ENCODE measurements at places on chromosomes 16 and 17.

- DNase-seq: no peak
Observed at GRCh38 chr17:82474223-82475010, 15.9 kb downstream of the NARF start.

DNA sequence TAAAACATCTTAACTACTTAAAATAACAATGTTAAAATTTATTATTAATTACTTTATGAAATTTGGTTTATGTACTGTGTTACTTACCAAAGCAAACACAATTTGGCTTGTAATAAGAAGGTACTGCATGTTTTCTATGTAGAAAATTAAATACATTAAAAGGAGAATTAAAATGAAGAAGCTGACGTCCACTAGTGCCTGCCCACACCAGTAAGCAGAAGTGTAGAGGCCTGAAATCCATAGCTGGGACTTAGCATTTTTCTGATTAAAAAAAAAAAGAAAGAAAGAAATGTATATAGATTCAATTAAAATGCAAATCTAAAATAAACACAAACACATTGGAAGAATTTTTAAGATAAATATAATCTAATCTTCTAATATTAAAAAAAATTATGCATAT, 35.8 kb upstream of the ABCA9 start:
- DNase-seq: no peak

DNA sequence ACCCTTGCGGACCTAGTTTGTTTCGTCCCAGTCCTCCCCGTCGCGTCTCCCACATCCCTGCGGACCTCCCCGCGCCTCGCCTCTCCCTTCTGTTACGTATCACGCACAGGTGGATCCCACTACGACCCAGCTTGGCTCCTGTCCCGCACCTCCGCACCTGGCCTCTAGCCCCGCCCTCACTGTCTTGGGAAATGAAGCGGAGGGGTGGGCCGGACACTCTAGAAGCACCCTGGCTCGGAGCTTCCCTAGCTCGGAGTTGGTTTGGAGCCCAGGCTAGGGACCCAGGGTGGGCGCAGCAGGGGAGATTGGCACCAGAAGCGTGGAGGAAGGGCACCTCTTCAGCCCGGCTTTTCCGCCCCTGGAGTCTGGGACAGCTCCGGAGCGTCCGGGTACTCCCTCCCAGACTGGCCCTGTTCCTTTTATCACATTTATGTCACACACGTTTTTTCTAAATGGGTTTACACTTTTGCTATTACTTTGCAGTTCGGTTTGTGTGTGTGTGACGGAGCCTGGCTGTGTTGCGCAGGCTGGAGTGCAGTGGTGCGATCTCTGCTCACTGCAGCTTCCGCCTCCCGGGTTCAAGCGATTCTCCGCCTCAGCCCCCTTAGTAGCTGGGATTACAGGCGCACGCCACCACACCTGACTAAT, 1.4 kb upstream of the CEMP1 start:
- peak; percentile 41 for DNase-seq

- DNase-seq: no peak
Observed at GRCh38 chr17:68640242-68640989, 39.2 kb upstream of the FAM20A start.

DNA sequence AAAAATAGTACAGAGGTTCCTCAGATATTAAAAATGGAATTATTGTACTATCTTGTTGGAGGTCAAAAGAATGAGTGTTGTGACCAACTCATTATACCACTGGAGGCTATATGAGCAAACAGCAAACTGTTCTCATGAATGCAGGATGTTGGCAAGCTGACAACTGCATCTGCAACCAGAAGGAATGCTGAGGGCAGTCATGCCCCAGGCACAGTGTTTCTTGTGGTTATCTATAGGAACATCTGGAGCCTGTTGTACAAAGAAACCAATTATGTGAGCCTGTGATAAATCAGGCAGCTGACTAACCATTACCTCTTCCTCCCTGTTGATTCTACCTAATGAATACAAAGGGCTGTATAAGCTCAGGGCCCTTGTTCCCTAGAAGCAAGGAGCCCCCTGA, 2057.1 kb downstream of the TP53TG3F start:
- DNase-seq: no peak

DNA sequence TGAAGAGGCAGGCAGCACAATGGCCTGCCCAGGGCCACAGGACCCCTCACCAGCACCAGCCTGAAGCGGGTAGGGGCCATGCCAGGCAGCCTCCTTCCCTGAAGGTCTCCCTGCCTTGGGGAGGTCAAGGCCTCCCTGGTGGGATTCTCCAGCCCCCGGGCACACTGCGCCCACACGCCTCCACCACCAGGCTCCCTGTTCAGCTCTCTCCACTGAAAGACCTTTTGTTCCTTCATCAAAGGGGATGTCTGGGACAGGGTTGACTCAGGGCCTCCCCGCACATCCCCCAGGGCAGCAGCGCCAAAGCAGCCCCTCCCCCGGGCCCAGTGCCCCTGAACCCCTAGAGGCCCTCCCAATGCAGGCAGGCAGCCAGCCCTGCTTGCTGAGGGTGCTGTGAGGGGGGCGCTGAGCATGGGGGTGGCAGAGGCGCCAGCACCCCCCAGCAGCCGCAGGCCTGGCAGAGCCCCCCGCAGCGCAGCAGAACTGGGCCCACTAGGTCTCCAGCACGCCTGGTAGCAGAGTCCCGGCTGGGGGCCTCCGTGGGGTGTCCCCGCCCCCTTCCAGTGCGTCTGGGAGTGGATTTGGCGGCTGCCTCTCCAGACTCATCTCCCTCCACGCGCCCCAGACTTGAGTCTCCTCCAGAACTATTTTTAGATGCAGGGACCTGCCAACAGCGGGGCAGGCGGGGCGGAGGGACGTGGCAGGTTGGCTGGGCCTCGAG, 13.1 kb downstream of the BCAR1 start:
- DNase-seq: no peak

- peak; percentile 8 for DNase-seq
Observed at GRCh38 chr17:10875984-10876555, 38.2 kb upstream of the PIRT start.

- DNase-seq: no peak
Observed at GRCh38 chr17:43549496-43549895, 3.4 kb upstream of the ETV4 start.

GRCh38 chr17:43574348-43574747, 28.2 kb upstream of the ETV4 start:
- DNase-seq: no peak

- no peak for DNase-seq
Observed at GRCh38 chr16:52439171-52439701, 107.7 kb downstream of the TOX3 start.

DNA sequence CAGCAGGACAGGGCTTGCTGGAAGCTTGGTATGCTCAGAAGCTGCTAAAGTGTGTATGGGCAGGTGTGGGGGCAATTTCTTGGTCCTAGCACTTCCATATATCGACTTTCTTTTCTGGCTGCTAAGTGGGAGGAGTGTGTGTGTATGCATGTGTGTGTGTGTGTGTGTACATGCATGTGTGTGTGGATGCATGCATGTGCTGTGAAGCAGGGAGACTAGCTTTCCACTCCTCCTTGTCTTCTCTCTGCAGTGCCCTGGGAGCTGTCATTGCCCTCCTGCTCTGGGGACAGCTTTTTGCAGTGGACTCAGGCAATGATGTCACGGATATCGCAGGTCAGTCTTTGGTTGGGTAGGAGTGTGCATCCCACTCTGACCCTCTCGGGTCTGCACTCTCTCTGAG, 1.6 kb downstream of the HP start:
- no peak for DNase-seq

DNA sequence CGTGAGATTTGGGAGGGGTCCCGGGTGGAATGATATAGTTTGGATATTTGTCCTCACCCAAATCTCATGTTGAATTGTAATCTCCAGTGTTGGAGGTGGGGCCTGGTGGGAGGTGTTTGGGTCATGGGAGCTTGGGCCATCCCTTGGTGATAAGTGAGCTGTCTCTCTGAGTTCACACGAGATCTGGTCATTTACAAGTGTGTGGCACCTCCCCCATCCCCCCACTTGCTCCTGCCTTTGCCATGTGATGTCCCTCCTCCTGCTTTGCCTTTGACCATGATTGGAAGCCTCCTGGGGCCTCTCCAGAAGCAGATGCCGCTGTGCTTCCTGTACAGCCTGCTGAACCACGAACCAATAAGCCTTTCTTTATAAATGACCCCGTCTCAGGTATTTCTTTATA, 21.3 kb upstream of the BAIAP2 start:
- no peak for DNase-seq

GRCh38 chr16:65832679-65833078, 533.8 kb upstream of the CDH5 start:
- no peak for DNase-seq

GRCh38 chr16:57204675-57205074, 18.5 kb downstream of the RSPRY1 start:
- DNase-seq: no peak

- DNase-seq: no peak
Observed at GRCh38 chr17:34736611-34737010, 157.2 kb downstream of the TMEM132E start.

- DNase-seq: peak; percentile 80
Observed at GRCh38 chr16:29745853-29746345, at the start of gene C16orf54. TSS of gene C16orf54 (minus strand) at chr16:29745990. CDS start at chr16:29744951, 1,039 bp downstream.

DNA sequence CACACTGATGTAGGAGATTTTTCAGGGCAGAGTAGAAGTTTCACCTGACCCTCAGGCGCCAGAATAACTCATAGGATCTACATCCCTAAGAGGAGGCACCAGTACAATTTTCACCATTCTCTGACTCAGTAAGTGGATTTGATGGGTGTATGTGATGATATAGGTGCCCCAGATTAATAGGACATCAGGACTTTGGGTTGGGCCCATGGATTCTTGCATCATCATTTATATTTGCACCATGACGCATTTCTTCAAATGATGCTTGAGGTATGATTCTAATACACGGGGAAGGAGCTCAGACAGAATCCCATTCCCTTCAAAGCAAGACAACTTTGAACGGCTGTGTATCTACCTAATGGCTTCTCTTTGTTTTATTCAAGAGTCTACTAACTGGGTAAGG, 173.2 kb downstream of the TMEM114 start:
- DNase-seq: no peak

DNA sequence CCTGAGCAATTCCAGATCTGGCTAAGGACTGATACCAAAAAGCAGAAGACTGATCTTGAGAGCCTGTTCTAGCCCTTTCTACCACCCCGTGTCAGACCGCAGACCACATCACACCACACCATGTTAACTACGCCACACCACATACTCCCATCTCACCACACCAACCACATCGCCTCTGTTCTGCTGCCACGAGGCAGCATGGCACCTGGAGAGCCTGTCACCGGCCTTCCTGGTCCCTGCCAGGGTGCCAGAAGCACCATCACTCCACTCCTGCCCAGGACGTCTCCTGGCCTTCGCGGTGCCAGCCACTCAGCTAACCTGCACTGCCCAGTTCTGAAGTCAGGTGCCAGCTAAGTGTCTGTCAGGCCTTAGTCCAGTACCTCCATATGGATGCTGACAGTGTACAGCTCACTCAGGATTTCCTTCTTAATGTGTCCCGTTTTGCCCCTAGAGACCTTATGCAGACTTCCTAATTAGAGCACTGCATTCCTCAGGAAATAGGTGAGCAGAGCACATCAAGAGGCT, 37.2 kb upstream of the BCAR1 start:
- DNase-seq: peak; percentile 61

DNA sequence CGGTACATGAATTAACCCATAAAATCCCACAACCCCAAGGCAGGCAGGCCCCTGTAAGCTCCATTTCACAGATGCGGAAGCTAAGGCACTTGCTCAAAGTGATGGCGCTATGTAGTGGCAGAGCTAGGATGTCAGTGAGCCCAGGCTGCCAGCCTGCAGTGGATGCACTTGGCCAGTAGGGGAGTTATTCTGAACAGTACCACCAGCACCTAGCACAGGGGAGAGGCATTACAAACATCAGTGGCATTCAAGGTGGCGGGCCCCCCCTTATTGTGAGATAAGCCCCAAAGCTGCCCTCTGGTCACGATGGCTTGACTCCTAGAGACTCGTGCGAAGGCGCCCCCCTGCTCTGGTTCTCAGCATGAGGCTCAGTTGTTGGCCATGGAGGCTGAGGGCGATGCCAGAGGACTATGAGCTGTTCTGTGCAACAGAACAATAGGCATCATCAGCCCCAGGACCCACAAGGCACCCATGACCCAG, 33.8 kb downstream of the GTF3C1 start:
- no peak for DNase-seq

DNA sequence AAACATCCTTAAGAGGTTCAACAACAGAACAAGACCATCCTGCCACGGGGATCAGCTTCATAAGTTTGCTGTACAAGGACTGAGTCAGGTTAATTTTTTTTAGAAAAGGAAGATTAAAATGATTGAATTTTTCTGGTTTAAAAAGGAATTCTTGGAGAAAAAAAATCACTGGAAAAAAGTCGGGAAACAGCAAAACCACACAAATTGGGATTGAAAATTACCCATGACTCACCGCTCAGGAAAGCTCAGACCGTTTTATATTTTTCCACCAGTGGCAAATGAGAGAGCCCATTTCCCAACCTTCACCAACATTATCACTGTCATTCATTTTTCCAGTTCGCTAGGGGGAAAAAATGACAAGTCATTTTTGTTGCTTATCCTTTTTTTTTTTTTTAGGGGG, 46.6 kb downstream of the MRM3 start:
- no peak for DNase-seq

GRCh38 chr17:75769536-75769935, 4.5 kb upstream of the GALK1 start:
- no peak for DNase-seq

DNA sequence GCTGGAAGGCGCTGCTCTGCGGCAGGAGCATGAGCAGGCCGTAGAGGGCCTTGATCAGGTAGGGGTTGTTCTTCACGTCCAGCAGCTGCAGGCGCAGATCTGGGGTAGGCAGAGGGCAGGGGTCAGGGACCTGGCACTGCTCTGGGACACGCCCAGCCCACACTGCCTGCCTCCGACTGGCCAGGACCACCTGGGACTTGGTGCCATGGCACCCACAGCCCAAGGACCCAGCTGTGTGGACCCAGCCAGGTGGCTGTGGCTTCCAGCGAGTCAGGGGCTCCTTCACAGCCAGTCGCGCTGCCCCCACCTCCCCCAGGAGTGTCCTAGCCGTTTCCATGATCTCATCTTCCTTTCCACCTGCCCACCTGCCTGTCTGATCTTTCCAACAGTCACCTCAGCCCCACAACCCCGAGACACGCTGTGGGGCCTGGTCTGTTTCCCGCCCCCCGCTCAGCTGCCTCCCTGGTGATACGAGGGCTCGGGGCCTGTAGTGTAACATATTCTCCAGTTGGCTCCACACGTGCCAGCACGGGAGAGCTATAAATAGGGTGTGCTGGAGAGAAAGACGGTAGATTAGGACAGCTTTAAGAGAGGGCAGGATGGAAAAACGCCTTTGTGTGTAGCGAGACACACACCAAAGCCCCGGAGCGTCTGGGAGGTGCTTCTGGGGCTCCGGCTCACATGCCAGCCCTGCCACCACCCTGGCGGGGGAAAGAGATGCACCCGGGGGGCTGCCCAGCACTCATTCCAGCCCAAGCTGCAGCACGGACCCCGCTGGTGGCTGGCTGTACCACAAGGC, 7.2 kb upstream of the MTSS2 start:
- no peak for DNase-seq

GRCh38 chr17:49969134-49969759, at the start of gene DLX4:
TSS of gene DLX4 (plus strand) at chr17:49969190. CDS start at chr17:49969469, 279 bp downstream.
- no peak for DNase-seq

Data from stimulated activated CD4-positive, alpha-beta T cell treated with anti-CD3 and anti-CD28 coated beads, Interleukin-12 subunit alpha, Interleukin-12 subunit beta, amount 100 ng/mL, for 48 hours (primary cell).